AML-193 (cell line): ENCODE measurements at places on chromosomes 12 and 14.

- no peak for DNase-seq
Observed at GRCh38 chr14:67491285-67491684, 2.8 kb upstream of the TMEM229B start.

- DNase-seq: no peak
Observed at GRCh38 chr12:112219195-112219594, 93.8 kb downstream of the TRAFD1 start.

GRCh38 chr12:63865448-63865847 is 20.9 kb downstream of the SRGAP1 start:
- no peak for DNase-seq

- no peak for DNase-seq
Observed at GRCh38 chr14:81485372-81485771, 48.3 kb downstream of the SEL1L start.

GRCh38 chr14:58465421-58465820 is 37.9 kb downstream of the KIAA0586 start:
- no peak for DNase-seq

DNA sequence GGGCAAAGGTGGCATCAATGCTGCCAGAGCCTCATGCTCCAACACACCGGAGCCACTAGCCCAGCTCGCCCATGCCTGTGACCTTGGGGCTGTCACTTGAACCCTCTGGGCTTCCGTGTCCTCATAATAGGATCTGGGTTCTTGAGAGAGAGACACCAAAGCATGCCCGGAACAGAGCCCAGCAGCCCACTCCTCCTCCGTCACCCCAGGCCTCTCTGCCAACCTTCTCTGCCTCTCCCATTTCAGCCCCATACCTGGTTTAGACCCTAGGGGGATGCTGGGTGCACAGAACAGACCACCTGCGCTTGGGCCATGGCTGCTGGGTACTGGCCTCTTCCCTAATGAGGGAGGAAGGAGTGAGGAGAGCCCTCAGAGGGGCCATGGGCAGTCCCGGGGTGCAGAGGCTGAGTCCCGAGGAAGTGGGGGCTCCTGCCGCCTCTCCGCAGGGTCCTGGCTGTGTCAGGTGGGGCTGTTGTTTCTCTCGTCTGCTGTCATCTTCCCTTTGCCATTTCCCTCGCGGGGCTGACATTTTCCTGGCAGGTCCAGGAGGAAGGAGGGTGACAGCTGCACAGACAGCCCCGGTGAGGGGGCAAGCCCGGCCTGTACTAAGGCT is 172.4 kb upstream of the RTL1 start:
- DNase-seq: no peak

DNA sequence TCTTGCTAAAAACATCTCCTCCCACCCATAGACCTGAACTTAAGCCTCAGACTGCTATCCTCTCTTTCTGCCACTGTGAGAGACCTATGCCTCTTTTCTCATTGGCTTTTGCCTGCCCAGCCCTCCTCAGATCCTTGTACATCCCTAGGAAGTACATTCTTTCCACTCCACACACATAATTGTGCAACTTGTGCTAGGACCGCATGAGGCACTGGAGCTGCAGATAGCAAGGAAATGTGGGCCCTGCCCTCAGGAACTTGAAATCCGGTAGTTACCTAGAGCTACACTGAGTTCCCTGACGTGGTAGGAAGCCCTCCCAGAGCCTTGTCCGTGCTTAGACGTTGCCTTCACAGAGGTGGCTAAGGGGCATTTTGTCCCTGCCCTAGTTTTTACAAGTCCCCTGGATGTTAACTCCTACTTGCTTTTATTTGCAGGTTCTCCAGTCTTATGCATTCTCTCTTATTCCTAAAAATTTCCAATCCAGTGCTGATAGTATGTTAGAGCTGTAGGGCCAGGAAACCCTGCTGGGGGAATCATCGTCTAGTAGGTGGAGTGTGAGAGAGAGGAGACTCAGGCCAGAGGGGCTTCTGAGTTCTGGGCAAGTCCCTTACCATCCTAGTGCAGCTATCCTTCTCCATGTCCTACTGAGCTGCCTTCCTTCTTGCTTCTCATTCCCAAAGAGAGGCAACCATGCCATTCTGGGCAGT is 41.3 kb downstream of the NTF3 start:
- DNase-seq: no peak

GRCh38 chr12:58528271-58528670 is 392.0 kb downstream of the LRIG3 start:
- no peak for DNase-seq

DNA sequence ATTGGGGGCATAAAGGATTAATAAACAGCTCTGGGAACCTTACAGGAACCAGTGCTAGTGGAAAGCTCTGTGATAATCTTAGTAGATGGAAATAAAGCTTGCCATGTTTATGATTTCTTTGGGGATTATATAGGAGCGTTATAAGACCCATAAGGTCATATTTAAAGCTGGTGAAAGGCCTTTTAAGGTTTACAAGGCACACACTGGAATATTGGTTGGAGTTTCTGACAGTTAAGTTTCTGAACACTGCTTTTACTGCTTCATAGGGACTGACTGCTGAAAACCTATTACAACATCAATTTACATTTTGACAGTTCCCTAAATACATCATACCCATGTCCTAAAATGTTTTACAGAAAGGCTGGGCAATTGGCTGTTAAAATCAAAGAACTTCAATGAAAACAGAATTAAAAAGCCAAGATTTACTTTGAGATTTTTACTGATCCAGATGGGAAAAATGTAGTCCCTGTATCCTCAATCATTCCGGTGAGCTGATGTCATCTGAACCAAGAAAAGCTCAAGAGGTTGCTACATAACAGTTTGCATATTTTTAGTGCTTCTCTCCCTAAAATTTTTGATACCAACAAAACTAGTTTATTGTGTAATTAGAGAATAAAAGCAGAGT is 153.7 kb upstream of the IGF1 start:
- no peak for DNase-seq

DNA sequence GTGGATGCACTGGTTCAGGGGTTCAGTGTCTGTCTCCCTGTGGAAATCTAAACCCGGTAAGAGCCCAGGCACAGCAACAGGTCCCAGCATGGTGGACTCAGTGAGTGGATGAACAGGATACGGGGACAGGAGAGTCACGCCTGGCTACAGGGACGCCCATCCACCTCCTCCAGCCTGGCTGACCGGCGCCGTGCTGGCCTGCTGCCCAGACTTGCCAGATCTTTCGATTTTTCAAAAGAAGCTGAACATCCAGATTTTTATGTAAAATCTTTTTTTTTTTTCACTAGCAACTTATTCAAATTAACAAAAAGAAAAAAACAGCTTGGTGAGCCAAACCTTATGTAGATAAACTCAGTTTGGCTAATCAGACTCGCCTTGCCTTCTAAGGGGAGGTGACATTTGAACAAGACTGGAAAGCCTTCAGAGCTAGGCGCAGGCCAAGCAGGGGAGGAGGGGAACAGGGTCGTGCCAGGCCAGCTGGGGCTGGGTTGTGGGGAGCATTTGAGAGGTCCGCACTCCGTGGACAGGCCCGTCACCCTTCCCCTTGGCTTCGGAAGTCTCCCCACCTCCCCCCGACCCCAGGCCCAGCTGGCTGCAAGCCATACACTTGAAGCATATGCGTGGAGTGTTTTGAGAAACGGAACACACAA is 87.8 kb upstream of the NCOR2 start:
- no peak for DNase-seq

DNA sequence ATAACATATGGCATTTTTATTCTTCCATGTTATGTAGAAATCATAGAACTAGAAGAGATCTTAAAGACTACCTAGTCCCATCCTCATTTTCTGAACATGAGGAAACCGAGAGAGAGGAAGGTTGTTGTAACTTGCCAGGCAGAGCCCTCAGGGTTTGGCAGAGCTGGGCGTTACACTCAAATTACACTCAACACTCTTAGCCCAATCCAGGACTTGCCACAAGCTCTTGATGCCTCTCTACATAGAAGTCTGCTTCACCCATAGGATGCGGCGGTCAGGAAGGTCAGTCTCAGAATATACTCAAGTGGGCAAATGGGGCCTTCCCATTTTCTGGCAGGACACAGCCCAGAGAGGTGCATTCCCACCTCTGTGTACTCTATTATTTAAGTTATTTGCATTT is 208.1 kb downstream of the ZFP36L1 start:
- no peak for DNase-seq

DNA sequence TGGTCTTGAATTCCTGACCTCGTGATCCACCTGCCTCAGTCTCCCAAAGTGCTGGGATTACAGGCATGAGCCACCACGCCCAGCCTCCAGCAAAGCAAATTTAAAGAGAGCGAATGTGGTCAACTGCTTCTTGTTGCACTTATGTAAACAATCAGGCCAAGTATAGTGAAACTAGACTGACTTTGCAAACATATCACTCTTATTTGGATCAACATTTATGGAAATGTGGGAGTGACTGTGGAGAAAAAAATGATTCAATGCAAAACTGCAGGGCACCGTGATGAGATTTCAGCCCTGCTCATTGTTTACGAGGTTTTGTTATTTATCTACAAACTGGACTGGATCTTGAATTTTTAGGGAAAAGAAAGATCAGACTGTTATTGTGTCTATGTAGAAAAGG is 28.1 kb downstream of the TMEM121 start:
- no peak for DNase-seq

DNA sequence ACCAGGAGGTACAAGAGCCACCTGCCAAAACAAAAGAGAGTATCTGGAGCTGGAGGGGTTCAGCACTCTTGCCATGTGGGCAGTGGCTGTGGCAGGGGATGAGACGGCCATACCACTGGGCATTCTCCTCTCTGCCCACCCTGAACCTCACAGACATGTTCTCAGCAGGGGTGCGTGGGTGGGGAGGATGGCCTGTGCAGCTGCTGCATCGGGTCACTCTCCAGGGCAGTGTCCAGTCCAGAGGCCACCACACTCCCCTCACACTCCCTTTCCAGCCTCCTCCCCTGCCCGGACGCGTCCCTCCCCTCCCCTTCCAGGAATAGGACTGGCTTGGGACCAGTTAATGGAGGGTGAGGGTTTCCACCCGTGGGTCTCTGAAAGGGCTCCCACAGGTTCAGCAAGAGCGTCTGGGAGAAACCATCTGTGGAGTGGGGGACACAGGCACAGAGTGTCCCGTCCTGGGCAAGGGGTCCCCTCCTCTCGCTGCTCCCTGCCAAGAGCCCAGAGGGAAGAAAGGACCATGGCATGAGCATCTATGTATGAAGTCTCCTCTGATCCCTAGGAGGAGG is 501 bp downstream of the C1R start:
- DNase-seq: no peak

DNA sequence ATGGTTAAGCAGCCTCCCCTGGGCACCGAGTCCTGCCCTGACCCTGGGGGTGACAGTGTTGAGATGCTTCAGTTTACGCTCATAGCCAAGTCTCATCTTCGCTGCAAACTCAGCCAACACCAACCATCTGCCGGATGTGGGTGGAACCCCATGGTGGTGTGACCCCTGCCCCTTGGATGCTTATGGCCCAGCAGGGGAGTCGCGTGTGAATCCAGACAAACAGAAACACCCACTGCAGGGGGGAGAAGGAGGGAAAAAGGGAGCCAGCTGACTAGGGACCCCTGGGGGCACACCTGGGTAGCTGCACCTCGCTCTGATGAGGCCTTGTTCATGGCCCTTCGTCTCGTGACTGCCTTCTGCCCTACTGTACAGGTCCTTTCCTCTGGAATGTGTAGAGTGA is 23.8 kb downstream of the AACS start:
- no peak for DNase-seq

- no peak for DNase-seq
Observed at GRCh38 chr14:61549425-61549824, 145.9 kb upstream of the HIF1A start.

GRCh38 chr12:3298603-3299002 is 192.4 kb upstream of the PRMT8 start:
- DNase-seq: no peak
